Fibroblast of the aortic adventitia (primary cell): ENCODE measurements at places on chromosomes 2 and 18. TPM values are rescaled to one million over a fixed set of nuclear protein-coding genes. Genes with fewer than 3 reads are reported as not detected.

The DOCK10 gene
- total RNA-seq: 66.2 and 71.3 TPM in 2 replicates

The CCDC141 gene
- 1.8 and 2.7 TPM in 2 replicates for total RNA-seq

The SLC14A1 gene
- 5.6 and 254 TPM in 2 replicates for total RNA-seq

The XIRP2 gene
- total RNA-seq: 0.09 TPM in 1 of 2 replicates, not detected in the other

The KCNS3 gene
- total RNA-seq: 0.36 TPM in 1 of 2 replicates, not detected in the other

The IKZF2 gene
- 11.3 and 13.6 TPM in 2 replicates for total RNA-seq

The FABP1 gene
- not detected in 2 replicates for total RNA-seq

The OTX1 gene
- 0.27 and 0.57 TPM in 2 replicates for total RNA-seq

The UGT1A3 gene
- not detected in 2 replicates for total RNA-seq

The APCDD1 gene
- total RNA-seq: 0.09 TPM in 1 of 2 replicates, not detected in the other
